ENCODE measurements at places on chromosomes 4 and X.

GRCh38 chr4:29900336-29900735 is 819.8 kb upstream of the PCDH7 start:
- DNase-seq, result peak; percentile 23

- no peak for DNase-seq
Measured at GRCh38 chrX:123924186-123924585, 37.3 kb upstream of the STAG2 start.

GRCh38 chr4:4658052-4658451 is 116.2 kb upstream of the STX18 start:
- DNase-seq, result no peak

DNA sequence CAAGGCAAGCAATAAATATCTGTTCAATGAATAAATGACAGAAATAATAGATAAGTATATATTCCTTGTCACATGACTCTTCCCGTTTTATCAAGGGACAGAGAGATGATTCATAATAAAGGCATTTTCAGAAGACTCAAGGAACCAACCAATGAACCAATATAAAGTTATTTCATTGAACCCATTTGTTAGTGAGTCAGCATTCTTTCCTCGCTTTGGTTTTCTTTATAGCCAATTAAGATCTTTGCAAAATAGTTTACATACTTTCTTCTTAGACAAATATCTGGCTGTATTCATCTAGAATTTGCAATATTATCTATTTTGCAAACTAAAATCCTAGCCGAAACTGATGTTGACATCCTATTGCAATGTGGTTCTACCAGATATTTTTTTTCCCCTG is 269.4 kb downstream of the IL15 start:
- no peak for DNase-seq

DNA sequence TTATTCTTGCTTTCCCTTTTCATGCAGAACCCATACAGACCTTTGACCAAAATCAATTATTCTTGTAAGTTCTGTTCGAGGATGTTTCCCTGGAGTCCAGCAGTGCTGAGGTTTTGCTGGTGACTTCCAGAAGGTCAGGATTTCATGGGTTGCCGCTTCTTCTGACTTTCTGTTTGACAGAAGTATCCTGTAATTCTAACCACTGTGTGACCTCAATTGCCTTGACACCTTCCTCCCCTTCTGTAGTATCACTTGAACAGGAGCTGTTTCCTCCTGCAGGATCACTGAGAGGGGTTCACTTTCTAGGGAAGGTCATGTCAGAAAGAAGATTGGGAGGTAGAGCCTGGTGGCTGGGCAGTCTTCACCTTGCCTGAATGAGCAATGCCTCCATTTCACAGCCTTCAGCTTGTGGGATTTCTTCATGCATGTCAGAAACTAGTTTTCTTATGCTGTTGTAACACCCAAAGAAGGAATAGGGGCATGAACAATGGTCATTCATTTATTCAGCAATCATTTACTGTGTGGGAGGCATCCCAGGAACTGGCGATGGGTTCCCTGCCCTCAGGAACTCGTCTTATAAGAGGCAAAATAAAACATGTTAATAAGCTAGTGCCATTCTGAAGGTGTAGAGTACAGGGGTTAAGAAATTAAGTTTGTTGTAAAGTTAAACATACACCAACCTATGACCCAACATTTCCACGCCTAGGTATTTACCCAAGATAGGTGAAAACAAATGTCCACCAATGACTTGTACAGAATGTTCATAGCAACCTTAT is 205.9 kb downstream of the SOWAHB start:
- no peak for DNase-seq

GRCh38 chrX:18761750-18762149 is 54.3 kb downstream of the PPEF1 start:
- no peak for DNase-seq

DNA sequence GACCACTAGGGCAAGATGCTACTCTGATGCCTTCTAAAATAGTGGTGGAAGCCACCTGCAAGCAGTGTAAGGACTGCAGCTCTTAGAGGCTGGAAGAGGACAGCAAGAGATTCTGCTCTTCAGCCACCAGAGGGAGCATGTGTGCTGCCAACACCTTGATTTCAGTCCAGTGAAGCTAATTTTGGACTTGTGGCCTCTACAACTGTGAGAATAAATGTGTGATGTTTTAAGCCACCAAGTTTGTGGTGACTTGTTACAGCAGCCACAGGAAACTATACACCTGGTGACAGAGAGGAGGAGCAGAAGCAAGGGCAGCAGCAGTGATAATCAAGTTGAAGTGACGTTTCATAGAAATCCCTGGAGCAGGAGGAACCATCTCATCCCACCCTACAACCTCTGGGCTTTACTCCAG is 55.9 kb downstream of the FGFBP1 start:
- peak; percentile 40 for DNase-seq

DNA sequence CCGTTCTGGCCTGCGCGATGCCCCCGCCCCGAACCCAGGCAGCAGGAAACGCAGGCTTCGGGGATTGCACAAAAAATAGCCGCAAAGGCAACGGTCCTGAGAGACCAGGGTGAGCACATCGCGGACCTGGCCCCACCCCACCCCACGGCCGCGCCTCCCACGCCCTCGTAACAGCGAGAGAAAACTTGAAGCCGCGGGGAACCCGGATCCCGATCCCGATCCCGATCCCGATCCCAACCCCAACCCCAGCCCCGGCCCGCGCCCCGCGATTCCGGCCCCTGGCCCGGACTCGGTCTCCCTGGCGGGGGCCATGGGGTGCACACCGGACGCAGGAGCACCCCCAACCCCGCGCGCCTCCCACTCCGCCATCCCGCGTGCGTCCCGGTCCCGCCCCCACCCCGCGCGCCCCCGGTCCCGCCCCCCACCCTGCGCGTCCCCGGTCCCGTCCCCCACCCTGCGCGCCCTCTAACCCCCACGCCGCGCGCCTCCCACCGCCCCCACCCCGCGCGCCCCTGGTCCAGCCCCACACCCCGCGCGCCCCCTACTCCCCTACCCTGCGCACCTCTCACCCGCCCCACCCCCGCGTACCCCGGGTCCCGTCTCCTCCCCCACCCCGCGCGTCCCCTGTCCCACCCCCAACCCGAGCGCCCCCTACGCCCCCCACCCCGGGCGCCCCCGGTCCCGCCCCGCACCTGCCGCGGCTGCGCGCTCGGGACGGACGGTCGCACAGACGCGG is 29.0 kb downstream of the NOP14 start:
- peak; percentile 60 for DNase-seq

GRCh38 chrX:118847676-118848075 is 24.1 kb downstream of the ZCCHC12 start:
- DNase-seq, result no peak

- peak; percentile 71 for DNase-seq
Measured at GRCh38 chr4:135240796-135241195, 1039.2 kb upstream of the PABPC4L start.

- no peak for DNase-seq
Measured at GRCh38 chr4:59060002-59060846, 1950.0 kb upstream of the IGFBP7 start.

GRCh38 chr4:56626963-56627362 is 54.1 kb downstream of the HOPX start:
- DNase-seq, result no peak

DNA sequence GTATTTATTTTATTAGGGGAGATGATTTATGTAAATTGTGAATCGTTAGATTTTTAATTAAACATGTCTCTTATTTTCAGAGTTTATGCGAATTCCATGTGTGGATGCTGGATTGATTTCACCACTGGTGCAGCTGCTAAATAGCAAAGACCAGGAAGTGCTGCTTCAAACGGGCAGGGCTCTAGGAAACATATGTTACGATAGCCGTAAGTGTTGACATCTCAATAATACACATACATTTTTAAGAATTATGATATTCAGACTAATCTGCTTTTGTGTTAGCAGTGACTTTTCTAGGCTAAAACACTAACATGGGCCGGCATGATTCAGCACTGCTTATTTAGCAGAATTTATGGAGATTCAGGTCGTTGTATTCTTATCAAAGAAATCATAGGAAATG is 91.2 kb downstream of the RAP1GDS1 start:
- DNase-seq, result no peak

GRCh38 chr4:182272151-182272550 is 28.9 kb downstream of the TENM3 start:
- DNase-seq, result no peak

DNA sequence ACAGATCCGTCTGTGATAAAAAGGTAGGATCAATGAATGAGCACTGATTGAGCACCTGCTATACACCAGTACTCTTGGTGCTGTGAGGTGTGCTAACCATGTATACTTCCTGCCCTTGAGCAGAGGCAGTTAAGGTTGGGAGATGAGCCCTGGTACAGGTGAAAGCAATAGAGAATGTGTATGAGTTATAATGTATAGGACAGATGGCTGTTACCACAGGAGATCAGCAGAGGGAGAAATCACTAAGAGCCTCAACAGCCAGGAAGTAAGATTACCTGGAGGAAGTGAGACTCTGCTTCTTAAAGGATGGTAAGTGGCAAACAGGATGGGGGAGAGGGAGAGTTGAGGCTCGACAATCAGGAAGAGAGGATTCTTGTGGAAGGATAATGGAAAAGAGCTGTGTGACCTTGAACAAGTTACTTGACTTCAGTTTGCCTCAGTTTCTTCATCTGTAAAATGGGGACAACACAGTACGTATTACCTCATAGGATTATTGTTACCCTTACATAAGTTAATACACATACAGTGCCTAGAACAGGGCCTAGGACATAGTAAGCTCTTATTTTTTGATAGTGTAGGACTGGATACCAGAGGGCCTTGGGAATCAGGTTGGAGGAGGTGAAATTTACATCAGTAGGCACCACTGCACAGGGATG is 9.1 kb downstream of the CXCR3 start:
- no peak for DNase-seq

GRCh38 chr4:114758066-114758465 is 159.5 kb downstream of the UGT8 start:
- no peak for DNase-seq

DNA sequence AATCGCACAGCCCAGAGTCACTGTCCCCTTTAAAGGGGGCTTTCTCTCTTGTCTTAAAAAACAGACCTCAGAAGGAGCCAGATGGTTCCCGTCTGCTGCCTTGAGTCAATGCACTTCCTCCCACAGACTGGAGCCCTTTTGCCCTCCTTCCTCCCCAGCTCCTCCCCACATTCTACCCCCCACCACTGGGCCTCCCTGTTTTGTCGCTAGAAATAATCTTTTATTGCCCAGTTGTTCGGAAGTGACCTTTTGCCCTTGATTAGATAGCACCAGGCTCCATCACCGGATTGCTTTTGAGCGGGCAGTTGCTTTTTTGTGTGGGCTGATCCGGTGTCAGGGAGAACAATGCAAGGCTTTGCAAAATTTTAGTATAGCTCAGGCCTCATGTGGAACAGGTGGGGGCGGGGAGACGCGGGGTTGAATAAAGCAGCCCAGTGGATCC is 47.7 kb downstream of the SPRY1 start:
- DNase-seq, result no peak

- DNase-seq, result no peak
Measured at GRCh38 chr4:4560642-4561041, 18.8 kb upstream of the STX18 start.

GRCh38 chr4:58553679-58554078 is 1443.5 kb upstream of the IGFBP7 start:
- DNase-seq, result peak; percentile 16

- DNase-seq, result no peak
Measured at GRCh38 chr4:33025236-33025635, 2305.1 kb downstream of the PCDH7 start.

GRCh38 chrX:153667281-153667955 is 6.2 kb downstream of the PNCK start:
- no peak for DNase-seq

DNA sequence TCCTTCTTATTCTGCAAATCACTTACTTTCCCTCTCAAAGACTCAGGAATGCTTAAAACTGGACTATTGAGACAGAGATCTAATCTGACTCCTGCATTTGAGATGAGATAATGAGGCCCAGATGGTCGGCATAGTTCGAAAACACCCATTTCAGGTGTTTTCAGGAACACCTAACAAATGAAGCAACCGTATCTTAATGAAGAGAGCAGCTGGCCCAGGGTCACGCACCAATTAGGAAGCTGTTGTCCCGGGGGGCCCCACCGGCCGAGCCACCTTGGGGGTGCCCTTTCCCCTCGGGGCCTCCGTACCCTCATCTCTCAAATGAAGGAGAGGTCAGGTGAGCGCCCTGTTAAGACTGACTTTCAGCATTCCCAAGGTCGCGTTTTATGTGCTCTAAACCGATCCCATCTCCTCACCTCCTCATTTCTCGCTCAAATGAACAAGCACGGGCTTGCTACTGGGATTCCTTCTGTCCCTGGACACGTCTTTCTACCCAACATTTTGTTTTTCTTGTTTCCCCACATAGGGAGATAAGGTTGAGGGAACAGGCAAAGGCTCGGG is 824 bp downstream of the LRPAP1 start:
- DNase-seq, result no peak

DNA sequence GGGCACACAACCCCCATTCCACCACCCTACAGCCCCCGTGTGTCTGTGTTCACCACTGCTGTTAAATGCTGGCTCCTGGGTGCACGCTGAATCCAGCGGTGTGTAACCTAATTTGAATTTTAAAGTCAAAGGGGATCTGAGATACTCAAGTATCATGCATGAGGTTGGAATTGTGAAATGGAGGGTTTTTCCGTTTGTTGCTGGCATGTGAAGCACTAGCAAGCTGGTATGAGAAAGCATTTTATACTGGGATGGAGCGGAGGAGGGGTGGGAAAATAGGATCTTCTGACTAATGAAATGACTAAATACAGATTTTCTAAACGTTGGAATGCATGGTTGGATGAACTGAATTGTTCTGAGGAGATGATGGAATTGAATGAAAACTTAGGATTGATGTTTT is 36.9 kb upstream of the FAT1 start:
- DNase-seq, result peak; percentile 73

DNA sequence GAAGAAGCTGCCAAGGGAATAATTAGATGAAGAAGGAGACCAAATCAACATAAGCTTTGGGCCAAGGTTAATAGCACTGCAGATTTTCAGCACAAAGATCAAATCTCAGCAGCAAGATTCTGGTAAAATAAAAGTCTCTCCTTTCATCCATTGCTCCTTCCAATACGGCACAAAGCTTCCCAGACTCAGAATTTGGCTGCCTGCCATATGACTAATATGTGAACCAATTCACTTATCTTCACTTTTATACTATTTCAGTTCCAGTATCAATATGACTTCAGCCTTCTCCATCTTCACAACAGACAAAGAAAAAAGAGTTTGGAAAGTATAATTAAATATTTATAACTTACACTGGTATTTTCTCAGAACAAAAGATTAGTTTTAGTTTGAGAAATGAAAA is 978.3 kb upstream of the GRID2 start:
- peak; percentile 65 for DNase-seq

DNA sequence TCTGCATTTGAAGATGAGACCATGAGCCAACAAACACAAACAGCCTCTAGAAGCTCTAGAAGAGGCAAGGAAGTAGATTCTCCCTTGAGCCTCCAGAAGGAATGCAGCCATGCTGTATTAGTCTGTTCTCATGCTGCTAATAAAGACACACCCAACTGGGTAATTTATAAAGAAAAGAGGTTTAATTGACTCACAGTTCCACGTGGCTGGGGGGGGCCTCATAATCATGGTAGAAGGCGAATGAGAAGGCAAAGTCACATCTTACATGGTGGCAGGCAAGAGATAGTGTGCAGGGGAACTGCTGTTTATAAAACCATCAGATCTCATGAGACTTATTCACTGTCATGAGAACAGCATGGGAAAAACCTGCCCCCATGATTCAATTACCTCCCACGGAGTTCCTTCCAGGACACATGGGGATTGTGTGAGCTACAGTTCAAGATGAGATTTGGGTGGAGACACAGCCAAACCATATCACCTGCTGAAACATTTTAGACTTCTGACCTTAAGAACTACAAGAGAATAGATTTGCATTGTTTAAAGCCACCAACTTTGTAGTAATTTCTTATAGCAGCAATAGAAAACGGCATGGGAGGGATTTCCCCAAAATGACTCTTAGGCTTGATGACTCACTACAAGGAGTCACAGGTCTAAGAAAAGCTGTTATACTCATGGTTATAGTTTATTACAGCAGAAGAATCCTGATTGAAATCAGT is 284.4 kb upstream of the SFRP2 start:
- peak; percentile 51 for DNase-seq
